Fibroblast of lung (primary cell): ENCODE measurements at places on chromosomes 12 and 14.

- no peak for DNase-seq
Observed at GRCh38 chr14:98692832-98693231, 579.2 kb downstream of the BCL11B start.

DNA sequence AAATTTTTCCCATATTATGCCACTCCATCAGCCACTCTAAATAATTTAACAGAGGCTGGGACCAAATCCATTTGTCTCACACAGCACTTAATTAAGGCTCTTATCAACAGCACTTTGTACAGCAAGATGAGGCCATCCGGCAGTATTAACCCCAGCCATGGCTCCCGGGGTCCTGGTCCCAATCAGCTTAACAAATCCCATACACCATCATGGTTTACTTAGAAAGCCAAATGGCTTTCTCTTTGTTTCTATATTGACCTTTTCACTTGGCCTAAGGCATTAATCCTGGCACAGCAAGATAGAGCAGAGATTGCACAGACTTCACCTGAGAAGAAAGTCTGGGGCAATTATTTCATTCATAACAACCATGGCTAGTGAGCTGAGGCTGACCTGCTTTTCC is 38.6 kb downstream of the SPTSSA start:
- DNase-seq, result no peak

- DNase-seq, result no peak
Observed at GRCh38 chr14:72924337-72924736, 1.9 kb upstream of the DCAF4 start.

DNA sequence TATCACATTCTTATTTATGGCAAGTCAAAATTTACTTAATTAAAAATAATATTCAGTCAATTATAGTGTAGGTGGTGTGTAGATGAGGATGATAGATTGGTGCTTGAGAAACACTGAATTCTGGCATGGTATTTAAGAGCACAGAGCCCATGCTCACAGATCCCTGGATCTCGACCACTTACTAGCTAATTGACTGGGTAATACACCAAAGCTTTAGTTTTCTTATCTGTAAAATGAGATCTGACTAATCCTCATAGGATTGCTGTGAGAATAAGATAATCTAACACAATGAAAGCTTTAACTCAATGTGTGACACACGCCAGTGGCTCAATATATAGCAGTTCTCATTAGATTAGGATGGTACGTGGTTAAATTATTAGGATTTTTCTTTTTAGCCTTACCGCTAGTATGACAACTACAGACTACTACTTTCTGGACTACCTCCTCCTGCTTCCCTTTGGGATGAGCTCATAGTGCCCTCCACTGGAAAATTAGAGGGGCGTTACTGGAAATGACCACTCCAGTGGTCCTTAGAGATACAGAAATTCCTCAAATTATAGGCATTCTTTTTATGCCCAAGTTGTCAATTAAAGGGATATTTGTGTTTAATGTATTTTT is 482.8 kb upstream of the TBX3 start:
- DNase-seq, result peak; percentile 75

DNA sequence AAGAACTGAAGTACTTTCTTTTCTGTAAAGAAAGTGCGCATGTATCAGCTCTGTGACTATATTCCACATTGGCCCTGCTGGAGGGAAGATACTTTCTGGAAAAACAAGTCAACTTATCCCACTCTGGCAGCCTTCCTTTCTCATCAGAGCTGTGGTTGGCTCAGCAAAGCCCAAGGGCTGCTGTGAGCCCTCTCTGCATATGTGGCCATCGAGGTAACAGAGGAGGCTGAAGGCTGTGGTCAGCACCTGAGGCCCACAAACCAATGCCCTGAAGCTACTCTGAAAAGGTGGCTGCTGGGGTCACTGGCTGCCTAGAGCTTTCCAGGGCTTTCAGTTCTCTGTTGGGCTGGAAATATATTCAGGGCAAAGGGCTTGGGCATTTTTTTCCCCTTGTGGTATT is 70.8 kb upstream of the IGF1 start:
- no peak for DNase-seq

DNA sequence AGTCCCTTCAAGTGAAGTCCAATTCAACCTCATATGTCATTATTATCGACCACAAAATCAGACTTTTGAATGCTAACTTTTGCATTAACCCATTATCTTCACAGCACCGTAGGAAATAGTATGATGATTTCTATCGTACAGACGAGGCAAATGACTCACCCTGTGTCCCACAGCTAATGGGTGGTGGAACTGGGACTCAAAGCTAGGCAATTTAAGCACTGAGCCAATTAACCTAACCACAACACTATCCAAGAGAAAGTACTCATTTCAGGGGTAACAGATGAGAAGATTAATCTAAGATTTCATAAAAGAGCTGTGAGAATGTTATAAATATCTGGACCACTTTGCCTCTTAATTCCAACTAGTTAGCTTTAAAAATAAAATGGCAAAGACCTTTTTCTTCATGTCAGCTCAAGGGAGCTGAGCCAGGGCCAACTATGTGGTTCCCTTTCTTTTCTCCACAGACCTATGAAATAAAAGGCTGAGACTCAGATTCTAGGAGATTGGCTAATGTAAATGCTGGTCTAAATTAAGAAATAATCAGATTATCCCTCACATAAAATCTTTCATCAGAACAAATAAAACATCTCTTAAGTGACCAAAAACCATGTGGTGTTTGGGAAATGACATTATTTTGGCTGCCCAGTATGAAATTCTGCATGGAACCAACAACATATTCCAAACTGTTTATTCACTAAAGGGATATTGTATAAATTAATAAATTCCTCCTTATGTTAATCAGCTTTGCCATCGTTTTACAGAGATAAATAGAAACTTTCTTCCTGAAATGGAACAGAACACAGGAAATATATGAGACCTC is 4.9 kb downstream of the PTGER2 start:
- peak; percentile 41 for DNase-seq

GRCh38 chr12:5488626-5488955 is 56.7 kb downstream of the NTF3 start:
- DNase-seq, result peak; percentile 17

- no peak for DNase-seq
Observed at GRCh38 chr12:124470806-124471205, 96.6 kb downstream of the NCOR2 start.

DNA sequence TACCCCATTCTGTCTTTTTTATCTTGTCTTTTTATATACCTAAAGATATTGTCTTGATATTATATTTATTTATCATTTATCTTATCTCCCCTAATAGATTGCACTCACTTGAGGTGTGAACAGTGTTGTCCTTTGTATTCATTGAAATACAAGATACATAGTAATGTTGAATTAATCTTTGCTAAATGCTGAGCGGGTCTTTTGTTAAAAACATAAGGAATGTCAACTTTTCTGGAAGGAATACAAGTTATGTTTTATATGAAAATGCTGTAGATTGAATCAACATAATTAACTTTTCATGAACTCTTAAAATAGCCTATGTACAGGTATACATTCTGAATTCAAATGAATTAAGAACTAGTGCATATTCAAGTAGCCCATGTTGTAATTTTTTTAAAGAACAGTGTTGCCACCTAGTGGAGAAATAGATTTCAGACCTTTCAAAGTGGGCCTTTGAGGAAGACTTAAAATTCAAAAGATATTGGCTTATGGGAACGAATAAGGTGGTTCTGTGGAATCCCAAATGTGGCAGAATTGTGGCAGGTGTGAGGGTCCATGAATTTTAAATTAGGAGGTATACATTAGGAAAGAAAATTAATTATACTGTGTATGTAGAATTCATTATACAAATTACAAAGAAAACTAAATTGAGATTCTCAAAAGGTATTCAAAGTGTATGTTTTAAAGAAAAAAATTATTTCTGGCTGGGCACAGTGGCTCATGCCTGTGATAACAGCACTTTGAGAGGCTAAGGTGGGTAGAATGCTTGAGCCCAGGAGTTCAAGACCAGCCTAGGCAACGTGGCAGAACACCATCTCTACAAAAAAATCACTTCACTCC is 19.1 kb downstream of the BBOF1 start:
- DNase-seq, result peak; percentile 46

GRCh38 chr12:84502180-84502860 is 410.3 kb downstream of the SLC6A15 start:
- no peak for DNase-seq

DNA sequence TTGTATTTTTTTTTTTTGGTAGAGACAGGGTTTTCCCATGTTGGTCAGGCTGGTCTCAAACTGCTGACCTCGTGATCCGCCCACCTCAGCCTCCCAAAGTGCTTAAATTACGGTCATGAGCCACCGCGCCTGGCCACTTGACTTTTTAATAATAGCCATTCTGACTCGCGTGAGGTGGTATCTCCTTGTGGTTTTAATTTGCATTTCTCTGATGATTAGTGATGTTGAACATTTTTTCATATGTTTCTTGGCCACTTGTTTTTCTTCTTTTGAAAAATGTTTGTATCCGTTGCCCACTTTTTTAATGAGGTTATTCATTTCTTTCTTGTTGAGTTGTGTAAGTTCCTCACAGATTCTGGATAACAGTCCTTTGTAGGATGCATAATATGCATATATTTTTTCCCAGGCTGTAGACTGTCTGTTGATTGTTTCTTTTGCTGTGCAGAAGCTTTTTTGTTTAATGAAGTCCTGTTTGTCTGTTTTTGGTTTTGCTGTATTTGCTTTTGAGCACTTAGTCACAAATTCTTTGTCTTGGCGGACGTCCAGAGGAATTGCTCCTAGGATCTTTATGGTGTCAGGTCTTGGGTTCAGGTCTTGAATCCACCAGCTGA is 10.3 kb upstream of the PGAM5 start:
- peak; percentile 40 for DNase-seq

GRCh38 chr12:94010307-94010706 is 138.1 kb upstream of the PLXNC1 start:
- no peak for DNase-seq

- no peak for DNase-seq
Observed at GRCh38 chr12:18461758-18462157, 200.4 kb downstream of the PIK3C2G start.

DNA sequence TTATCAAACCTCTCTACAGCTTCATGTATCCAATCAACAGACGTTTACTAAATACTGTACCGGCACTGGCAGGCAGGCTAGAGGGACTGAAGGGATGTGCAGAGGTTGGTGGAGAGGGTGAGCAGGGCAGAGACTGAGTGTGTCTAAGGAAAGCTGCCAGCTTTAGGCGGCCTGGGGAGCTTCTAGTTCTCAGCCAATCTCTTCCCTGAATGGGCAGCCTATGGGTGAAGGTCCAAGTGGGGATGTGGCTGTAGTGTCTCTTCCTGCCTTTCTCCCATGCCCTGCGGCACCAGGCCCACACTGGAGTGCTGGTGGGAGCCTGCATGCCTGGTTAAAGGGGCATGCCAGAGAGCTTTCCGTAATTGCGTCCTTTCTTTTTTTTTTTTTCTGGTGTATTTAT is 239.8 kb downstream of the CACNA1C start:
- no peak for DNase-seq

- no peak for DNase-seq
Observed at GRCh38 chr12:106492857-106493256, 89.9 kb upstream of the RFX4 start.

DNA sequence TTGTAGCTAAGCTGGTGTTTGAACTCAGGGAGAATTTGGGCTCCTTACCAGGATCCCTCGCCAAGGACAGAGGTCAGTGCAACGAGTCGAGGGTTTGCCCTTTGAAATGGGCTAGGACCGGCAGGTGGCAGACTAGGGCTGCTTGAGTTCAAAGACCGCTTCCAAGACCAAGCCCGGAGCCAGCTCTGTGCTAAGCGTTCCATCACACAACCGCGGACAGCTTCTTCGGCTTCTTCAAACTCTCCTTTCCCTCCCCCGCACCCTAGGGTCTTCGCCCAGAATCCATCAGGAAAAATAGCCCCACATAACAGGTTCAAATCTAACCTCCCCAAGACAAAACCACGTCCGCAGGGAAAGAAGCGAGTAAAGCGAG is 705 bp upstream of the FLVCR2 start:
- DNase-seq, result peak; percentile 88

GRCh38 chr14:75224561-75224960 is 48.1 kb upstream of the TMED10 start:
- peak; percentile 26 for DNase-seq

- DNase-seq, result peak; percentile 47
Observed at GRCh38 chr12:98635657-98636323, 8.8 kb downstream of the IKBIP start.

GRCh38 chr12:4252601-4253000 is 21.0 kb upstream of the CCND2 start:
- DNase-seq, result no peak

- no peak for DNase-seq
Observed at GRCh38 chr12:69392179-69392928, 32.8 kb downstream of the YEATS4 start.

DNA sequence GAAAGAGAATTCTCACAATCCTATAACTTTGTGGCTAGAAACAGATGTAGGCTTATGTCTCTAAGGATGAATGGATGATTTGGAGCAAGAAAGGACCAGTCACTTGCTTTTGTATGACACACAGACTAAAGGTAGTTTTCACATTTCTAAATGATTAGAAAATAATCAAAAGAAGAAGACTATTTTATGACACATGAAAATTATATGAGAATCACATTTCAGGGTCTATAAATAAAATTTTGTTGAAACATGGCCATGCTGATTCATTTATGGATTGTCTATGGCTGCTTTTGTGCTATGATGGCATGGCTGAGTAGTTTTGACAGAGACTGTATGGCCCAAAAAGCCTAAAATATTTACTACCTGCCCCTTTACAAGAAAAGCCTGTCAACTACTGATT is 49.4 kb upstream of the FRMD6 start:
- DNase-seq, result peak; percentile 16

- no peak for DNase-seq
Observed at GRCh38 chr12:3116106-3116844, 39.1 kb downstream of the TSPAN9 start.

DNA sequence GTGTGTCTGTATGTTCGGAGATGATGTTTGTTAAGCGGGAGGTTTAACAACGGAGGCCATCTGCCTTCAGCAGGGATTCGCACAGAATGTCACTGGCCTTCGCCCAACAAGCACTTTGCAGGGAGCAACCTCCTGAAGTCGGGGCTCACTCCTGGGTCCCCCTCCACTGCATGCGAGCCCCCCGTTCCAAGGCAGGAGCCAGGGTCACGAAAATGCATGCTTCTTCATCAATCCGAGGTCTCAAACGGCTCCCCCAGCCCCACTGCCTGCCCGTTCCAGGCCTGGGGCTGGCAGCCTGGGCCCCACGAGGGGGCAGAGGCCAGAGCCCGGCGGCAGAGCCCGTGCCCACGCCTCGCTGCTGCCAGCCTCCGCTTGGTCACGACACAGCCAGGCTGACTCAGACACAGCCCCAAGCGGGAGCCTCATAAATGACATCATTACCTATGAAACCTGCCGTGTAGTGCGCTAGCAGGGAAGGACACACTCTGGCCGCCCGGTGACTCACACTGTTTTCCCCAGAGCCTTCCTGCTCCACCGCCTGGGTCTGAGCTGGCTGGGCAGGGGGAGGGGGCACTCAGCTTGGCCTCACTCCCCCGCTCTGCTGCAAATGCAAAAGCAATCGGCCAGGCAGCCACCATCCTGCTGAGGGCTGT is 169.5 kb upstream of the RTL1 start:
- DNase-seq, result peak; percentile 98

DNA sequence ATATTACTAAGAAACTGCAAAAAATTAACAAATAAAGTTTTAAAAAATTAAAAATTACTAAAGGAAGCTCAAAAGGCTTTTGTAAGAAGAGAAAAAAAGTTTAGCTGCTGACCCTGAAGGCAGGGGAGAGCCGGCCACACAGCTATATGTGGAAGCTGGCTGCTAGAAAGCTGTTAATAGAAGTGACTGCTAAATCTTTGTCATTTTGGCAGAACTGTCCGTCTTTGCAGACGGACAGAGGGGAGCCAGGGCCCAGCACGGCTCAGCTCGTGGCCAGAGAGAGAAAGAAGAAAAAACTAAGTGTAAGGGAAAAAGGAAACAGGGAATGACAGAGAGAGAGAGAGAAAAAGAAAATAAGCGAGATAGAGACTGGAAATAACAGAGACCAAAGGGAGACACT is 27.9 kb downstream of the PRMT8 start:
- DNase-seq, result no peak

- no peak for DNase-seq
Observed at GRCh38 chr14:98579140-98579539, 692.9 kb downstream of the BCL11B start.
